ENCODE measurements at places on chromosomes 6 and 20.

- DNase-seq = no peak
These were observed 30.9 kb upstream of the NOTCH4 start for GRCh38 chr6:32254761-32255198.

- no peak for DNase-seq
These were observed 168.0 kb upstream of the RNF24 start for GRCh38 chr20:4183361-4183760.

GRCh38 chr20:24478584-24478983, 9.2 kb downstream of the SYNDIG1 start:
- DNase-seq = no peak

DNA sequence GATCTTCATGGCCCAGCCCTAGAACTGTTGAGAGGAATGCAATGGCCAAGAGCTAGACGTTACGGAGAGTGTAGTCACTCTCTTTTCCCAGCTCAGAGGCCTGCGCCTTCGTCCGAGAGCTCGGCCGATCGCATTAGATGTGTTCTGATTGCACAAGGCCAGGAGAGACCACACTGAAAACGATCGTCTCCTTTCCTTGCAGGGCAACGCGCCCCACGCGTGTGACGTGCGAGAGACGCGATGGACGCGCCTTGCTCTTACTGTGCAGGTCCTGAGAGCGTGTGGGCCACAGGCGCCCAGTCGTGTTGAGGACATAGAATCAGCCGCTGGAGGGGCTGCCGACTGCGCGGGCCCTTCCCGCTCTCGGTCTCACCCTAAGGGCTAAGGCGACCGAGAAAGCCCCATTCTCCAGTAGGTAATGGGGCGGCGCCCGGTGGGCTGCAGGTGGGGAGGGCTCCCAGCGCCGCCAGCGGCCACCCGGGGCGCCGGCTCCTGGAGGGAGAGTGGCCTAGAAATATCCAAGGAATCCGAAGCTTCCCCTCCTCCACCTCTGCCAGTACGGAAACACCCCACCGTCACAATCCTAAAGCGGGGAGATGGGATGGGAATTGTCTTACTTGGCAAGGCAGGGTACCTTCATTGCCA, 26.9 kb downstream of the TFAP2B start:
- DNase-seq = no peak

DNA sequence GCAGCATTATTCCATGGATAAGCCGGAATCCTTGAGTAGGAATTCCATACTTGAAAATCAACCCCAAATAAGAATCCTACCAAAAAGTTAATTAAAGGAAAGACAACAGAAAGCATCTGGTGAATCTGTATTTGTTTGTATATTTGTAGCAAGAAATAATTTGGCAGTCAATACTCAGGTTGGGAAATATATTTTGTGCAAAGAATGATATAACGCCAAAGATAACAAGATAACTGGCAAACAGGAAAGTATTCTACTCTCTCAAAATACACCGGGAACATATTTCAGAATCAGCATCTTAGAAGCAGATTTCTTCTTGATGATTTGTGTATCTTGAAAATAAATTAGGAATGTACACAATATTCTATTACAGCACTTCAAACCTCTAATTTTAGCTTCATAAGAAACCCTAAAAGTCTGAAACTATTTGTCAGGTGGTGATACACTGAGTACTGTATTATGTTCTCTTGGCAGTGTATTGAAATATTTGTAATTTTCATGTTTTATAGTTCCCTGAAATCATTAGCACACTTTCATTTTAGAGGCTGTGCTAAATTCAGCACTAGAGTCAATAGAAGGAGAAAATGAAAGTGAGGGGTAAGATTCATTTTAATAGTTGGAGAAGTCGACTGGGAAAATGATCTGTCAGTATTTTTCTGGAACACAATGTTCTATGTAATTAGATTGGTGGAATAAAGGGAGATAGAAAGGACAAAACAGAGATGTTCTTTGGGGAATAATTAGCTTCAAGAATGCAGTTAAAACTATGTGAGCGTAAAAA, 879.7 kb upstream of the GJE1 start:
- no peak for DNase-seq

DNA sequence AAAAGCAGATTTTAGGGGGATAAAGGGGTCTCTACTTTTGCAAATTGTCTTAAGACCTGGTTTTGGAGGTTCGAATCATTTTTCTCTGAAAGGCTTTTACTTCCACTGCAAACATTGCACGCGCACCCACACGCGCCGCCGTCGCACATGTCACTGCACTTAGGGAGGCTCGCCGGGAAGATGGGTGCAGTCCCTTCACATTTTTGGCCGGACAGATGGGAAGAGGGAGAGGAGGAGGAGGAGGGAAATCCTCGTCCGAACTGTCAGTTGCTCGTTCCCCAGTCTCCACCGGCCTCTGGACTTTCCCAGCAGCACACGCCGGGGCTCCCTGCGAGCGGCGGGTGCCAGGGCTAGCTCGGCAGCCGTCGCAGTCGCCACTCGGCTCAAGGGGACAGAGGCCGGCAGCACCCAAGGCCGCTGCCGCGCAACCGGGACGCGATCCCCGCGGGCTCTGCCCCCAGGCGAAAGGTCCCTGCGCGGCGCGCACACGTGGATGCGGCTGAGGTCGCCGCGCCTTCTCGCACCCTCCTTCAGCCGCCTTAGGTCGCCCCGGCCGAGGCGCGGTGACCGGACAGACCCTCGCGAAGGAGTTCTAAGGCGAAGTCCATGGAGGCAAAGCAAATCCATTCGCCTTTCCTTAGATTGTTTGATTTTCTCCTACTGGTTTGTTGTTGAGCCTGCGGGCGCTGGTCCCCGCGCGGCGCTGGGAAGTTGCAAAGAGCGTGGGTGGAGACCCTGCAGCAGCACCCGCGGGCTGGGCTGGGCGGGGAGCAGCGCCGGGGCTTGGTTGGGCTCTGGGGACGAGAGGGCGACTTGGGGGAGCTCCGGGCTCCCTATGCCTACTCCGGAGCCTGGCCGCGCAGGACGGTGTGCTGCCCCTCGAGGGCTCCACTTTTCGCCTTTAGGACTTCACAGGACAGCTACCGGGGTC, 1.2 kb downstream of the MYB start:
- peak; percentile 34 for DNase-seq

- no peak for DNase-seq
These were observed 280.4 kb downstream of the ALDH8A1 start for GRCh38 chr6:134669485-134669884.

DNA sequence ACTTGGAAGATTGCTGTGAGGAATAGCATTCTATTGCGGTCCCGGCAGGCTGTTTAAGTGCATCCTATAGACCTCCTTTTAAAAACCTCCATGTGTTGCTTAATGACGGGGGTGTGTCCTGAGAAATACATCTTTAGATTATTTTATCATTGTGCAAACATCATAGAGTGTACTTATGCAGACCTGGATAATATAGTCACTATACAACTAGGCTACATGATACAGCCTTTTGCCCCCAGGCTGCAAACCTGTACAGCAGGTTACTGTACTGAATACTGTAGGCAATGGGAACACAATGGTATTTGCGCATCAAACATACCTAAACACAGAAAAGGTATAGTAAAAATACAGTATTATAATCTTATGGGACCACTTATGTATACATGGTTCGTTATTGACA, 175.6 kb downstream of the RNF144B start:
- DNase-seq = no peak

- DNase-seq = no peak
These were observed 365.2 kb upstream of the JARID2 start for GRCh38 chr6:14880677-14881076.

- DNase-seq = no peak
These were observed 216.3 kb upstream of the ECI2 start for GRCh38 chr6:4351520-4352321.

GRCh38 chr6:144647971-144648651, 363.0 kb downstream of the UTRN start:
- no peak for DNase-seq

DNA sequence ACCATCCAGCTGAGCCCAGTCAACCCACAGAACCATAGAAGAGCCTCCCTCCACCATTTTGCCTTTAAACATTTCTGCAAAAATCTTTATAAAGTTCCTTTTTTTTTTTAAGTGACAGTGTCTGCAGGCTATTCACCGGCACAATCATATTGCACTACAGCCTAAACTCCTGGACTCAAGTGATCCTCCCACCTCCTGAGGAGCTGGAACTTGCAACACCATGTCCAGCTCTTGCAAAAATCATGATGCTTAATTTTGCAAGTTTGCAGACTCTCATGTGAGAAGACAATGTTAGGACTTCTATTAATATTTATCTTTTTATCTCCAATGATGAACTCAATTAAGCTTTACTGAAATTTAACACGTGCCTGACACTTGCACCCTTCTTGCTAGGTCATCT, 88.8 kb downstream of the INSM1 start:
- DNase-seq = no peak

- DNase-seq = no peak
These were observed 9.5 kb downstream of the PANK2 start for GRCh38 chr20:3898639-3899038.

DNA sequence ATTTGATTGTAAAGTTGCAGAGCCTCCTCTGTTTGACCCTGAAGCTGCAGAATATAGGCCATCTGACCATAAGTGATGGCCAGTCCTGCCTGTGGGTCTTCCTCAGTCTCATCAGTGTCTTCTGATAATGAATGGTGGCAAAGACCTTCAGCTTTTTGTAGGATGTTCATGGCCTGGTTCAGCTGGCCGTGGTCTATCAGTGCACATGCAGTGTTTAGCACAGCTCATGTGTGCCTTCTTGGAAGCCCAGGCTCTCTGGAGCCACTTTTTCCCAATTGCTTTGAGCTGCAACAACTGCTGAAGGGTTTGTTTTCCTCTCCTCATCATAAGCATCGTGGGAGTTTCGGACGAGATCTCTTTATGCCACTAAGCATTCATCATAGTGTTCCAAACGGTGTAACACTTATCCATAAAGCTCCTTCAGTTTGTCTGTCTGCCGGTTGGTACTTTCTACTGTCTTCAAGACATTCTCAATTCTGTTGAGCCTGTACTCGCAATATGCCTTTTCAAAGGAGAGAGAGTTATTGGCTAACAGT, 70.1 kb upstream of the TULP4 start:
- DNase-seq = no peak

DNA sequence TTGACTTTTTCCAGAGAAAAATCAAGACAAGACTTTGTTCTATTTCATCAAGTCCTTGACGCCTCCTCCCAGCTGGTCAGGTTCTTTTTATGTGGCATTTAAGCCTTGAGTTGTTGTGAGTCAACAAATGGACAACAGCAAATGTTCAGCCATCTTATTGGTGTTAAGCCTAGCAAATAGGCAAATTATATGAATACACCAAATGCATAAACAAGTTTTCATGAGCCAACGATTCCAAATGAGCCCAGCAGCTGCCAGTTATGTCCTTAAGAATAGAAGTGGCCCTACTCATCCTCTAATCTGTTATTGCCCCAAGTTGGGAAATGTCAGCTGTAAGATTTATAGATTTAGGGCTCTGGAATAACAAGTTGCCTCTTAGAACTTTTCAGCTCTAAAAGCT, 312.0 kb downstream of the SOX4 start:
- no peak for DNase-seq

DNA sequence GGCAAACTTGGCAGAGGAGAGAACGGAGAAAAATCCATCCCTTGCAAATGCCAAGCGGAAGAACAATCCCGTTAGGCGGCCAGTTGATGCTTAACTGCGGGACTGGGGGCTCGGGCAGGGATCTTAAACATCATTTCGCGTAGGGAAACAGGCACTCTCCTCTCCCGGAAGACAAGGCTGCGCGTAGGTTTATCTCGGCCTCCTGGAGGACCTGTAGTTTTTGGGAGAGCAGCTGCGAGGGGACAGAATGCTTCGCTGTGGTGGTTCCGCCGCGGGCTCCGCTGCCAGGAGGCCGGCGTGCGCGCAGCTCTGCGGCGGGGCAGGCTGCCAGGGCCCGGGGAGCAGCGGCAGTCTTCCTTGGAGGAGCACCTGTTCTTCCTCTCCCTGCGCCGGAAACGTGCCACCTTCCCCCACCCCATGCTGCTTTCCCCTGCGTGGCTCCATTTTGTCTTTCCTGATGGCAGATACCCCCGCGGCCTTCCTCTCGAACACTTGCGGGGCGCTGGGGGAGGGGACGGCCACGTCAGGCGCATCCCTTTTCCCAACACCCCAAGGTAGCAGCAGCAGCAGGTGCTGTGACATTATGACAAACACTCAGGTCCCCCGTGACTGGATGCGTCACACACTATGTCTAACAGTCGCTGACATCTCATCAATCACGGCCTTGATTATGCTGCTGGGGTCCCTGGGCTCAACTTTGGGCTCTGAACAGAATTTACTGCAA, 230.7 kb upstream of the BTBD3 start:
- no peak for DNase-seq

DNA sequence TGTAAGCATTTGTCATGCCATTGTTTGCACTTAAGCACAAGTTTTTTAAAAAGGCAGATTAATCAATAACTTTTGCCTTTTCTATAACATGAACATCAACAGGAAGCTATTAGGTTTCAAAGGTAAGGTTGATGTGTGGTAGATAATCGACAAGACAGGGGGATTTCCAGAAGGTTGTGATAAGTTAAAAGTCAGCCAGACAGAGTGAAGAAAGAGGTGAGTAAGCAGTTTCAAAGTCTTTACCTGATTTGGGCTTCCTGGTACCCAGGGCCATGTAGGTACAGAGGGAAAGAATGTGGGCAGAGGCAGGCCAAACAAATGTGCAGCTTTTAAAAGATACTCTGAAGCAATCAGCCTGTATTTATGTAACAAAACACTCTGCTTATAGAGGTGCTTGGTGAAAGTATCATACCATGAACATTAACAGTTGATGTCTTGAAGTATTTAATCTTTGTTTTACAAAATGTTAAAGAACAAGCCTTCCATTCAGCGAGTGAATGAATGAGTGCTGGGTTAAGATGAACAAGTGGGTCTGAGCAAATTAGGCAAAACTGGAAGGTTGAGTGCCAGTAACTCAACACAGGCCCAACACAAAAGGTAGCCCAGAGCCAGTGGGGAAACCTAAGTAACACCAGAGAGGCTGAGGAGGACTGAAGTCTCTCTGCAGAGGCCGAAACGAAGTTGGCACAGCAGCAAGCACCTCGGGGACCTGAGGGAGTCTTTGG, 60.2 kb downstream of the LRRC1 start:
- no peak for DNase-seq

- no peak for DNase-seq
These were observed 4.7 kb downstream of the ZMYND8 start for GRCh38 chr20:47351643-47352331.

- DNase-seq = no peak
These were observed 147.9 kb upstream of the PRND start for GRCh38 chr20:4573564-4574355.

DNA sequence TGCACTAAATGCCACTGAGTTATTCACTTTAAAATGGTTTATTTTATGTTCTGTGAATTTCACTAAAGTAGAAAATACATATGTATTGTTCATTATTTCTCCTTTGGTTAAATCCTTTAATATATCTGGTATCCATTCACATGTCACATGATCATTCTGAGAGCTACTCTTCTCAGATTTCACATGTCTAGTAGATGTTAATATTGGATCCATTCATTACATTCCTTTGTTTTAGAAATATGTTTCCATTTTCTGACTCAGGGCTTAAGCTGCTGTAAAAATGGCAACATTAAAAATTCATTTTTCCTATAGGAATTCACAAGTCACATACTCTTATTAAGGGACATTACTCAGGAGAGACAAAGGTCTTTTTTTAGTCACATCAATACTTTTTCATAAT, 205.4 kb downstream of the ZFAND3 start:
- no peak for DNase-seq

GRCh38 chr6:38504996-38505395, 134.7 kb downstream of the BTBD9 start:
- DNase-seq = no peak

All from stimulated activated CD4-positive, alpha-beta T cell treated with anti-CD3 and anti-CD28 coated beads, TNF-alpha, amount 100 ng/mL, for 1 hour (primary cell).